HT1080 (cell line): ENCODE measurements at places on chromosomes 1 and 21. TPM values are rescaled to one million over a fixed set of nuclear protein-coding genes. Genes with fewer than 3 reads are reported as not detected.

SPRR2G gene
- total RNA-seq = not detected in 2 replicates

- peak; percentile 42 for DNase-seq
Observed at GRCh38 chr1:19811206-19811851, 3.8 kb downstream of the RNF186 start.

DNA sequence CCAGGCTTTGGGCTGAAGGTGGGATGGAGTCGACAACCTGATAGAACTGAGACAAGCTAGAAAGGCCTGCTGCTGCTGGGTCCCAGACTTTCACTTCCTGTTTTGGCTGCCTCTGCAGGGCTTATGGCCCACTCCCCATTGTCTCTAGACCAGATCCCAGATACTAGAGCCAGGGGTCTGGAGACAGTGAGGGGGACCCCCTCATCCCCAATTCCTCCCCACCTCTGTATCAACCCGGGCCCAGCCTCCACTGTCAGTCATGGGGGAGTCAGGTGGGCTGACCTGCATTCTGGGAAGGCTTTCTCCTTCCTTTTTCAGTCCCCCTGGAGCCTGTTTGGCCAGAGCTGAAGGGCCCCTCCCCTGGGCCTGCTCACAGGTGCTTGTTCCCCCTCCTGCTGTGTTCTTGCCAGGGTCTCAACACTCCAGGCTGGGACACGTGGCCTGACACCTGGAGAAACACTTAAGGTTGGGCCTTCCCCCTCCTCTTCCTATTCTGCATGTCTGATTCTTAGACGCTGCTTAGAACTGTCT is 18.0 kb upstream of the ETV3L start:
- DNase-seq = no peak

- DNase-seq = no peak
Observed at GRCh38 chr1:53066891-53067738, 5.1 kb downstream of the PODN start.

HSF2BP gene
- 0.77 and 1.4 TPM in 2 replicates for total RNA-seq

DNA sequence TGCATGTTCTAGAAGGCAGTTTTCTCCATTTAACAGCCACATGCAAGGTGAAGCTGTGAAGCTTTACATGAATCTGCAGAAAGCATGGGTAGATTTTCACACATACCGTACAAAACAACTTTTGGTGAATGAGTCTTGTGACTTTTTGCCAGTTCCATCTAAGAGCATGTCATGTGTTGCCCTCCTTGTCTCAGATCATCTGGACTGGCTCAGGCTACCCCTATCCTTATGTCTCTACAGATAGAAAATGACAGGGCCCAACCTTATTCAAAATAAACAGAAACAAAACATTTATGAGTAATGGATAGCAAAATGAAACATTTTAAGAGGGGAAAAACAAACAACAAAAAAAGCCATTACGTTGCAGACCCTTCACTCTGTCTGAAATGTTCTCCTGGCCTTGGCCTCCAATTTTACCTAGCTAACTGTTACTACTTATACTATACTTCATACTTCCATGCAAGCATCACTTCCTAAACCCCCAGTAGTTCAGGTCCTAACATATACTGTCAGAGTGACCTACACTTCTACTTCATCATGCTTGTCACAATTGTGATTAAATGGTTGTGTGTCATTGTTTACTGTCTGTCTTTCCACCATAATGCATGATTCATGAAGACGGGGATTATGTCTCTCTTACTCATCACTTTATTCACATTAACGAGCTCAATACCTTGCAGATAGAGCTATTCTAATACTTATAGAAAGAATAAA is 39.0 kb downstream of the LRRC8C start:
- DNase-seq = peak; percentile 79

- peak; percentile 69 for DNase-seq
Observed at GRCh38 chr1:199490769-199491527, 536.6 kb upstream of the NR5A2 start.

DNA sequence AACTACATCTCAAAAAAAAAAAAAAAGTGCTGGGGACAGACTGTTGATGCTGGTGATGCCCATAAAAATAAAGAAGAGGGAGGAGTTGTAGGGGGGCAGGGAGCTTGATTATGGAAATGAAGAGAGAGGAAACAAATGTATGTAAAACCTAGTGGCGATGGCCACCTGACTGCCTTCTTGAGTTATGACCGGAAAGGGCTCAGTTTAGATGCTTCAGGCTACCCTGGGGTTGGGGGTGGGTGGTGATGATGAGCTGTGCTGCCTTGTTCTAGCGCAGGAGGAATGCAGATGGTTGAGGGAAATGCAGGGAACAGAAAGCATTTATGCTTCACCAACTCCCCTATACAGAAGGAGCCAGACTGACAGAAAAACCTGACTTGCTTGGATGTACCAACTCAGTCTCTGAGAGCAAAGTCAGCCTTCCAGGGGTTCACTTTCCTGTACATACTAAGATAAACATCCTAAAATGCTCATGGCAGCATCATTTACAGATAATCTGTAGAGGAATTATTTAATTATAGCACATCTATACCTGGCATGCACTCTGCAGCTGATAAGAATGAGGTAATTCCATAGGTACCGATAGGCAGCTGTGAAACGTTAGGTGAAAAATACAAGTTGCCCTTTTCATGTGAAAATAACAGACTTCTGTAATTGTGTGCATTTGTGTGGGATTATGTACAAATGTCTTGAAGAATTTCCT is 8.0 kb upstream of the BCAR3 start:
- DNase-seq = no peak

DNA sequence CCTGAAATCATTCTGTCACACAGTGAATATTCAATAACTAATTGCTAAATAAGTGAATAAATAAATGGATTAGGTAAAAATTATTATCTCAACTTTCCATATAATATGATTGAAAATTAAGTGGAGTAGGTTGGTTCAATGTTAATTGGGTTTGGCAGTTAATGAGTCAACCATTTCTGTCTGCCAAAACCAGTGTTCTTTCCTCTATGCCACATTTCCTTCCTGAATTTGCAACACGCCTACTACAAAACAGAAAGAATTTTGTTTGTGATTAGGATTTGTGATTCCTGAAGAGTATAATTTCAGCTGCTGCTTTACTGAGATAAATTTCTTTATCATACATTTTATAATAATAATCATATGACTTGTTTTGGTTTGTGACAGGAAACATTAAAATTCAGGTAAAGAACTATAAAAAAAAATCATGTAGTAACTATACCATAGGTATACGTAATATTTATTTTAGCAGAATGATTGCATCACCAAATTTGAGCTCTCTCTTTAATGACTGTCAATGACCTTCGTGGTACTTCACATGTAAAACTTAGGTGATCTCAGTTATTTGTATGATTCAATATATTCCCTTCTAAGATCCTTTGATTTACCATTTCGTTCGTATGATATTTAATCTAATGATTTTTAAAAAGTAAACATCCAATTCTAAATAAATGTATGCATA is 241.3 kb downstream of the KCNT2 start:
- no peak for DNase-seq

- no peak for DNase-seq
Observed at GRCh38 chr1:99613716-99614115, 32.2 kb upstream of the PALMD start.

- DNase-seq = no peak
Observed at GRCh38 chr1:99546432-99547416, 99.2 kb upstream of the PALMD start.

DNA sequence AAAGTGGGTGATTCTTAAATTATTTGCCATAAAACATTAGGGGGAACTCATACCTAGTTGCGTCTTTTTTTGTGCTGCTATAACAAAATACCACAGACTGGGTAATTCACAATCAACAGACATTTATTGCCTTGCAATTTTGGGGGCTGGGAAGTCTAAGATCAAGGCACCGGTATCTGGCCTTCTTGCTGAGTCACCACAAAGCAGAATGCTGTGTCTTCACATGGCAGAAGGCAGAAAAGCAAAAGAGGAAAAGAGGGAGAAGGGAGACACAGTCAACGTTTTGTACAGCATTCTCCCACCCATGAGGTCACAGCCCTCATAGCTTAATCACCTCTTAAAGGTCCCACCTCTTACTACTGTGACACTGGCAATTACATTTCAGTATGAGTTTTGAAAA is 291.0 kb downstream of the CHRM3 start:
- peak; percentile 37 for DNase-seq
